CD4-positive, alpha-beta T cell treated with Interleukin-21 for 1 hour (primary cell): ENCODE measurements at places on chromosomes 6 and 20.

GRCh38 chr6:169970306-169970988, 219.0 kb downstream of the ERMARD start:
- no peak for DNase-seq

DNA sequence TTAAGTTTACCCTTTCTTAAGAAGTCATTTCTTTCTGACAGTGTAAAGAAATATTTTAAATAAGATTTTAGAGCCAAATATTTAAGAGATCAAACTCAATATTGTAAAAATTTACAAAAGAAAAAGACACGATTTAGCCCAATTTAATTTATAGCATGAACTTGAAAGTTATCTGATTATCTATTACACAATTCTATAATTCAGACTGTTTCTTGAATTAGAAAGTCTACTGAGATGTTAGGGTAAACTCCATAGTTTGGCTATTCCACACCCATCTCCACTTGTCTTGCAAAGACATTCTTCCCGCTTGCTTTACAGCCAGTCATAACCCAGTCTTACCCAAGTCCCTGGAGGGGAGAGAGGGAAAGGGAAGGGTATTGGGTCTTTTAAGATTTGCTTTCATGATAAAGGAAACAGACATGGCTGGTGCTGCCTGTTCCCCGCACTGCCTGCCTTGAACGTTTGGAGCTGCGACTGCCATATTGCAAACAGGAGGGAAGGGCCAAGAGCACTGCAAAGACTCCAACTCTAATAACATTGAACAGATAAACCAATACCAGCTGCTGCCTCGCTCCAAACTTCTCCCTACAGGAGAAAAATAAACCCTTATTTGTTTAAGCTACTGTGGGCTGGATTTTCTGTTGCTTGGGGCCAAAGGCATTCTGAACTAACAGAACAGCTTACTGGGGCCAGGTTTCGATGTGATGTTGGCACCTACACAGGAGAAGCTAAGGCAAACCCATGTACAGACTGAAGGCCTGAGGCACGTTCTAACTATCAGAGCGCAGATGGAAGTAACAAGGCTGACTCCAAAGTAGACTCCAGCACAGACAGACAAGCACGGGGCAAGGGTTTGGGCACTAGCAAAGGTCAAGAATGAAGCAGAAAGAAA, 552.3 kb upstream of the JARID2 start:
- no peak for DNase-seq

GRCh38 chr20:49918446-49918845, 3.1 kb upstream of the SPATA2 start:
- no peak for DNase-seq

GRCh38 chr6:57190140-57190539, 18.0 kb downstream of the BAG2 start:
- DNase-seq = no peak

DNA sequence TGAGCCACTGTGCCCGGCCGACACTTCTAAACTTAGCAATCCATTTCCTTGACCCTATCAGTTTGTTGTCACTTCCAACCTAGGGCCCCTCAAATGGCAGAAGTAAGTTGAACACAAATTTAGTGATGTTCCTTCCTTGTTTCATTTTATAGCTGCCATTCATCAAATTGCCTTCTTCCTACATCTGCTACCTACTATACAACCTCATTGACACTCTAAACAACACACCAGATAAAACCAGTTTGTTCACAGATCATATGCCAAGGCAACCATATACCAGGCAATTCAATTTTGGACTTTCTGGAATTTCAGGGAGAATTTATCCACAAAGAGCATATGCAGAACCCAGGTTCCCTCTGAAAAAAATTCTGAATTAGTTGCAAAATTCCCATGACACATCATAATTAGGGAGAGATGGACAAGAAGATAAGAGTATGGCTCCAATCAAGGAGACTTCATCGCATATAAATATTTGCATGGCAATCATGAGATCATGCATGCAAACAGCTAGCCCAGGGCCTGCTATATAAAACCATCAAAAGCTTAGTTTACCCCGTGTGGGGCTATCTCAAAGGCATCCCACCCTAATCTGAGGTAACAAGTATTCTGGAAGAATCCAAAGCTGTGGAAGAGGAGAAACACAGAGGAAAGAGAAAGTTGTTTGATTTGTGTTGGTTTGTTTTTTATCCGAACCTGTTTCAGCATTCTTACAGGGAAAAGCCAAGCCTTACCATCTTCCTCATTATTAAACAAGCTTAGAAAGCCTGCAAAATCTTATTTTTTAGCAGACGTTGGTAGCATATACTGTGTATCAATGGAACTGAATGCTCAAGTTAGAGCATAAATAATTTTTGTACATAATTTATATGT, 132.8 kb upstream of the TNFAIP3 start:
- DNase-seq = no peak

- DNase-seq = no peak
These were observed 21.6 kb downstream of the TCF15 start for GRCh38 chr20:588476-588875.

GRCh38 chr20:1041845-1042390, 39.8 kb upstream of the RSPO4 start:
- DNase-seq = no peak

GRCh38 chr6:80566361-80566760, 459.9 kb downstream of the BCKDHB start:
- no peak for DNase-seq

DNA sequence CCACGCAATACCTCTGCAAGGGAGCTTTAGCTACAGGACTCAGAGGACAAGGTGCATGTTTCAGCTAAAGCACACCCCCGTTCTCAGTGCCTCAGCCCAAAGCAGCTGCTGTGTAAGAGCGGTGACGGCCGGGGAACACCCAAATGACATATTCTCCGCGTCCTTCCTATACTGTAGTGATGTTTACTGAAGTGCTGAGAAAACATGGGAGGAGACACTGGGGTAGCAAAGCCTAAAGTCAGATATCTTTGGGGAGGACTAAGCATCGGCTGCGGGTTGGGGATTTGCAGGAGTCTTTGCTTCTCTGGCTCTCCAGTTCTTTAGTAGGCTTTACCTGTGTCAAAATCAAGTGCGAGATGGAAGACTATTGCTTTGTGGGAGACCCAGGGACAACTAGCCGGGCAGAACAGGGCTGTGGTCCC, 1.7 kb downstream of the SLC22A23 start:
- DNase-seq = peak; percentile 55

GRCh38 chr6:144480473-144480872, 195.3 kb downstream of the UTRN start:
- no peak for DNase-seq

- DNase-seq = no peak
These were observed 690 bp upstream of the FILIP1 start for GRCh38 chr6:75494290-75494689.

DNA sequence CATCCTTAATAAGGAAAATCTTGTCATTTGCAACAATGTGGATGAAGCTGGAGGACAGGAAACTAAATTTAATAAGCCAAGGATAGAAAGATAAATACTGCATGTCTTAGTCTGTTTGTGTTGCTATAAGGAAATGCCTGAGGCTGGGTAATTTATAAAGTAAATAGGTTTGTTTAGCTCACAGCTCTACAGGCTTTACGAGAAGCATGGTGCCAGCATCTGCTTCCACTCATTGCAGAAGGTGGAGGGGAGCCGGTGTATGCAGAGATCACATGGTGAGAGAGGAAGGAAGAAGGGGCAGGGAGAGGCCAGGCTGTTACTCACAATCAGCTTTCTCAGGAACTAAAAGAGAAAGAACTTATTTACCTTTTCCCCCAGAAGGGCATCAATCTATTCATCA, 118.9 kb upstream of the SMLR1 start:
- no peak for DNase-seq
